Stimulated activated CD4-positive, alpha-beta T cell treated with anti-CD3 and anti-CD28 coated beads, Interleukin-4, amount 100 ng/mL, for 4 hours (primary cell): ENCODE measurements at places on chromosomes 4 and X.

- no peak for DNase-seq
Observed at GRCh38 chr4:86717651-86718050, 123.5 kb downstream of the PTPN13 start.

DNA sequence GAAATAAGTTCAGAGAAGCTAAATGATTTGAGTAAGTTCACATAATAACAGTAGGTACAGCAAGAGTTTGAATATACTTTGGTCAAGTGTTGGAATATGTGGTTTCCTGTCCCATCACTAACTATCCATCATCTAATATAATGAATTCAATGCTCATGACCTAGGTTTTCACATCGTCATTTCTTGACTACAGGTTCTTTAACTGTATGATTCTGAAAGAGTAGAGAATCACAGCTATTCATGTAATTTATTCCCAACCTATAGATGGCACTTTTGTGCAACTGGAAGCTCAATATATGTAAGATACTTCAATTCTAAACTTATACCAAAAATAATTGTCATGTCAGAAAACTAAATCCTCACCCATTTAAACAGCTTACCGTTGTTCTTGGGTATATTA, 53.1 kb downstream of the TIGD2 start:
- DNase-seq: no peak

DNA sequence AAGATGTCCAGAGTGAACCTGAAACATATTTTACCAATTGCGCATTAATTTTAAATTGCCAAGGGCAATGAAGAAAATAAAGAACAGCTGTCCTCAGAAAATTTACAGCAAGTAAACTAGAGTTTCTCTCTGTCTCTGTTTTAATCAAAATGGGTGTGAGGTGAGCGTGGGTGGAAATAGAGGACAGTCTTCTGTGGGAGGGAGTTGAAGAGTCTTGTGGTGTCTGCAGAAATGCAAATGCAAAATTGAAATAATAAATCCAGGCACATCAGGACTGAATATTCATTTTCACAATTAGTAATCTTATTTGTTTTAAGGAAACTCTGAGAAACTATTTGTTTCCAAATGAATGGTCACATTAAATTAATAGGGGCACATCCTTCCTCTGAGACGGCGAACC, 192.0 kb downstream of the ARHGAP10 start:
- DNase-seq: no peak

DNA sequence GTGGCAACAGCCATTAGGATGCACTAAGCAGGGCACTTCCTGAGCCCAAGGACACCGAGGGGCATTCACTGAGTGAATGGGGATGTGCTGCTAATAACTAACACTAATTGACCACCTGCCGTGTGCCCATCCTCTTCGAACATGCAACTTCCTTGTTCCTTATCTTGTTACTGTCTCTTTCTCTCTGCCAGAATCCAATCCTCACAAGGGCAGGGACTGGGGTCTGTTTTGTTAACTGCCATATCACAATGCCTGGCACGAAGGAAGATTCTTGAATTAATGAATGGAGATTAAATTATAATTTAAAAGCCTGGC, 1.3 kb downstream of the ERAS start:
- no peak for DNase-seq
